ENCODE measurements at places on chromosomes 1 and 21. TPM values are rescaled to one million over a fixed set of nuclear protein-coding genes. Genes with fewer than 3 reads are reported as not detected.

GRCh38 chr1:30413111-30413440, 310.3 kb downstream of the MATN1 start:
- peak; percentile 30 for DNase-seq

GRCh38 chr21:46457801-46458314, 833 bp upstream of the DIP2A start:
- peak; percentile 61 for DNase-seq

DNA sequence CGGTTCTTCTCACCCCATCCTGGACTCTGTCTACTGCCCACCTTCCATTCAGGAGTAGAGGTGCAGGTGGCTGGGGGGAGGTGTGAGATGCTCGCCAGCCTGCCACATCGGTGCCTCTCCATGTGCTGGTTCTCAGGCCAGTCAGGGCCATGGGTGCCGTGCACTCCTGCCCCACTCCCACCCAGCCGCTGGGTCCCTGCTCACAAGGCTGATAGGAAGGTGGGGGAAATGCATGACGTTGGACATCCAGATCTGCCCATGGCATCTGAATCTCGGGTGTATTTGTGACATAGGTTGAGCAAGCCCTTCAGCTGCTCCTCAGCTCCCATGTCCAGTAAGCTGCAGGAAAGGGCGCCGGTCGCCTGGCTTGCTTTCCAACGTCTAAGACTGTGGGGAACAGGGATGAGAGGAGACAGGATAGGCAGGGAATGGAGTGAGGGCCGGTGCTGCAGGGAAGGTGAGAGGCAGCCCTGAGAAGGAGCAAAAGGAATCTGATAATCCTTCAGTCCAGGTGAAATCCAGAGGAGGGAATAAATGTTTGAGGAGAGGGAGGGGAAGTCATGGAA, 11.8 kb downstream of the S100A7A start:
- DNase-seq = no peak

The KMO gene
- total RNA-seq = not detected

Measured in activated CD8-positive, alpha-beta memory T cell treated with anti-CD3 and anti-CD28 coated beads, Interleukin-2, amount 10 ng/mL, durations not matched to agents 7 days and 5 days (primary cell).